ENCODE measurements at places on chromosomes 11 and 22.

DNA sequence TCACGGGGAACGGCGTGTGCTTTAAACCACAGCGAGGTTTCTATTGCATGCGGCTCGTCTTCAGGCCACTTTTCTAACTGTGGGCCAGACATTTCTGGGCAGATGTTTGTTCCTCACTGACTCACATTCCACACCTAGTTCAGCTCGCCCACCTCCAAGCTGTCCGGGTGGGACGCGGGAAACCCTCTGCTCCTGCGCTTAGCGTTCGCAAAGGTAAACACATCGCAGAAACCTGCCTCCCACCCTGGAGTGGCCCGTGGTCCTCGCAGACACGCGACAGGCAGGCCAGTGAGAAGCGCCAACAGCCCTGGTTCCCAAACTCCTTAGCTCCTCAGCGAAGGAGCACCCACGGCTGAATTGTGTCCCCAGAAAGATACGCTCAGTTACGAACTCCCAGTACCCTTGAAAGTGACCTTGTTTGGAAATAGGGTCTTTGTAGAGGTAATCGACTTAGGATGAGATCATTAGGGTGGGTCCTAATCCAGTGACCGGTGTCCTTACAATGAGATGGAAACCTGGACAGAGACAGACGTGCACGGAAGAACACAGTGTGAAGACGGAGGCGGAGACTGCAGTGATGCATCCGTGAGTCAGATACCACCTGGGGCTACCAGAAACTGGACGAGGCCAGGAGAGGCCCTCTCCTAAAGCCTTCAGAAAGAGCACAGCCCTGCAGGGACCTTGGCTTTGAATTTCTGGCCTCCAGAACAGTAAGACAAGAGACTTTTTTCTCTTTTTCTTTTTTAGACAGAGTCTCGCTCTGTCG lies 82.7 kb downstream of the CELSR1 start:
- no peak for DNase-seq

DNA sequence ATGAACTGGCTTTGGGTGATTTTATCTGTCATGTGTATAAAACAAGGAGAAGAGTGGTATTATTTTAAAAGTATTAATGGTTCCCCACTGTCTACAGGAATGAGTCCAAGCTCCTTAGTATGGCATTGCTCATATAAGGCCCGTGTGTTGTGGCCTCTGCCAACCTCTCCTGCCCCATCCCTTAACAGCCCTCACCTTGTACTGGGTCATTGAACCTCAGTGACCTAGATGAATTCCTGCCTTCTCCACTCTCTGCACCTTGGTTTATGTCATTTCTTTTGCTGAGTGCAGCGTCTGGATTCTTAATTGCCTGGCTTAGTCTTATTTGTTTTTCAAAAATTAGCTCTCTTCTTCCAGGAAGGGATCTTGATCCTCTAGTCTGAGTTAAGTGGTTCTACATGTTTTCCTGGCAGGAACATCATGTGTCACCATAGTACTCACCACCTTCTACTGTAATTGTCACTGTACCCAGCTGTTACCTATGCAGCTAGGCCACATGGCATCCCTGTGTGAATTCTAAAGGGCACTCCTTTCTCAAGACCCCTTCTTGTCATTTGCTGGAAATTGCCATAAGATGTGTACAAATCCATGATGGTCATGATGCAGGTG lies 36.2 kb upstream of the POGLUT3 start:
- no peak for DNase-seq

DNA sequence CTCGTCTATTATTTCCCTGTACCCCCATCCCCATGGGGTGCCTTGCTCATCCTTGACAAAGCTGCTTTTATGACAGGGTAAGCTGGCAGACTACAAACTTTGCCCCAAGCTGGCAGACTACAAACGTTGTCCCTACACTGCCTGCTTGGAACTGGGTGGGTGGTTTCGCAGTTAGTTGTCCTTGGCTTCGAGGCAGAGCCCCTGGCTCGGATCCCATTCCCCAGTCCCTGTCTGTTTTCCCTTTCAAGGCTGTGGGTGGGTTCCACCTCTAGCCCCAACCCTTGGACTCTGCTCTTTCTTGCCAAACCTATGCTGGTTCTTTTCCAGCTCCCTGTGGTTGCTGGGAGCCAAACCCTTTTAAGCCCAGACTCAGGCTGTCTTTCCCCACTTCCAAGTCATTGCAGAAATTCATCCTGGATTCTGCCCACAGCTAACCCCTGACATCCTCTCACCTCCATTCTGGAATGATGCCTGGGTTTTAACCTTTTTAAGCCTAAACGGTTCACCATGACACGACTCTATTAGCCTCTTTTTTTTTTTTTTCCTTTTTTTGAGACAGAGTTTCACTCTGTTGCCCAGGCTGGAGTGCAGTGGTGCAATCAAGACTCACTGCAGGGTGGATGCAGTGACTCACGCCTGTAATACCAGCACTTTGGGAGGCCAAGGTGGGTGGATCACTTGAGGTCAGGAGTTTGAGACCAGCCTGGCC lies 9.2 kb upstream of the RBM14 start:
- peak; percentile 85 for DNase-seq

- DNase-seq: peak; percentile 68
These were observed 13.5 kb upstream of the DTX4 start for GRCh38 chr11:59158206-59159068.

- no peak for DNase-seq
These were observed 561.9 kb upstream of the ANO5 start for GRCh38 chr11:21630934-21631478.

DNA sequence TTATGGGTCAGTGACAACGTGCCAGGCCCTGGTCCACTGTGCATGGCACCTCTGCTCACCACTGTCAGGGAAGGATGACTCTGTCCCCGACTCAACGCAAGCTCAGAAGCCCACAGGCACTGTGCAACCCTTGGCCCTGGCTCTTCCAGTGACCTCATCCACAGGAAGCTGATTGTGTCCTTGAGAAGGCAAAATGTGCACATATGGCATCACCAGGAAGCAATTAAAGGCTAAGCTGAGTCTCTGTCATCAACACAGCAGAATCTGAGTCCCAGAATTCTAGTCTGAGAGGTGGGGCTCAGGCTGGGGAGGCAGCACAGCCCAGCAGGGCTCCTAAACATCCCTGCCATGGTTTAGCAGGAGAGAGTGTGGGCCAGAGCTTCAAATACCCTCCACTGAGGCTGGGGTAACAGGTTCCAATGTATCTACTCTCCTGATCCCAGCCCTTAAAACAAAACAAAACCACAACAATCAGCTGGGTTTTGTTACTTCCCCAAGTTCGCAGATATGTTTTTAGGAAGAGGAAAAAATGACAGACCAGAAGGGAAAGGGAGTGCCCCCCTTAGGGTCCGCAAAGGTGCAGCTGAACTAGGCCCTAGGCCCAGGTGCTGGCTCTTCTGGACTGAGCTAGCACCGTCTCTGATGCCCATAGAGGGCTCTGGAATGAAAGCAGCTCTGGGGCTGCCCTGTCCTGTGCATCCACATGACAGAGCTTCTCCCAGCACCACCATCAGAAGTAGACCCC lies 33.5 kb upstream of the GNAZ start:
- DNase-seq: no peak

DNA sequence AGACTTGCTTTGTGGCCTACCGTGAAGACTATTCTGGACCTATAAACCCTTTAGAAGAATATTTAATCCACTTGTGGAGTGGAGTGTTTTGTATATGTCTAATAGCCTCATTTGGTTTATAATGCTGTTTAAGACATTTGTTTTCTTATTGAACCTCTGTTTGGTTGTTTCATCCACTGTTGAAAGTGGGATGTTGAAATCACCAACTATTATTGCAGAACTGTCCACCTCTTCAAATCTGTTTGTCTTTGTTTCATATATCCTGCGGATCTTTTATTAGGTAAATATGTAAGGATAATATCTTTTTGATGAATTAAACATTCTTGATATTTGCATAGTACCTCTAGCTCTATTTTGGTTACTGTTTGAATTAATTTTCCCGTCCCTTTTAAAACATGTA lies 49.1 kb downstream of the XKR3 start:
- DNase-seq: no peak

DNA sequence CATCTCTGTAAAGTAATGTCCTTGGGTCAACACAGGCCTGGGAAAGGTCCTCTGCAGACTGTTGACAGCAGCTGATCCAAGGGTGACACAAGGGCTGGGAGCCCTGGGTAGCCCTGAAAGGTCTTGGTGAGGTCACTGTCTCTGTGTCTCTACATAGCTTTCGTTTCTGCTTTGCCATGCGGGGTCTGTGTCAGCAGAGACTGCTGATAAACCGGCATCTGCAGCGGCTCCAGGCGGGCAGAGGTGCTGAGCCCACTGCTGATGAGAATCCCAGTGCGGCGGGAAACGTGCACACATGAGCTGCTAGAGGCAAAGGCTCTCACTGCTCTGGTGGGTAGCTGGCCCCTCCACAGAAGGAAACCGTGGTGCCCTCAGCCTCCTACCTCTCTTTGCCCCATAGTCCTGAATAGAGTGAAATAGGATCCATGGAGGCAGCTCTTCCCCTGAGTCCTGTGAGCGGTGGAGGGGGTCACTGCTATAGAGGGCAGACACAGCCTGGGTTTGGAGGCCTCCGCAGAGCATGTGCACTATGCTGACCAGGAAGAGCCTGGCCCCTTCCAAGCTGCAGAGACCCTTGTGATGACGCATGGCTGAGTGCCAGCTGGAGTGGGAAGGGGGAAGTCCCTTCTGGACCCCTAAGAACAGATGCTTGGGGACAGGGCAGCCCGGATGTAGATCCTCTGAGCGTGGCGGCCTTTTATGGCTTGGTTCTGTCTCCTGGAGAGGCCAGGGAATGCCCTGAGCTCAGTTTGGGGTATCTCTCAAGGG lies 17.8 kb upstream of the ST3GAL4 start:
- DNase-seq: peak; percentile 42

- DNase-seq: no peak
These were observed 509.0 kb downstream of the BUD13 start for GRCh38 chr11:116263770-116264169.

DNA sequence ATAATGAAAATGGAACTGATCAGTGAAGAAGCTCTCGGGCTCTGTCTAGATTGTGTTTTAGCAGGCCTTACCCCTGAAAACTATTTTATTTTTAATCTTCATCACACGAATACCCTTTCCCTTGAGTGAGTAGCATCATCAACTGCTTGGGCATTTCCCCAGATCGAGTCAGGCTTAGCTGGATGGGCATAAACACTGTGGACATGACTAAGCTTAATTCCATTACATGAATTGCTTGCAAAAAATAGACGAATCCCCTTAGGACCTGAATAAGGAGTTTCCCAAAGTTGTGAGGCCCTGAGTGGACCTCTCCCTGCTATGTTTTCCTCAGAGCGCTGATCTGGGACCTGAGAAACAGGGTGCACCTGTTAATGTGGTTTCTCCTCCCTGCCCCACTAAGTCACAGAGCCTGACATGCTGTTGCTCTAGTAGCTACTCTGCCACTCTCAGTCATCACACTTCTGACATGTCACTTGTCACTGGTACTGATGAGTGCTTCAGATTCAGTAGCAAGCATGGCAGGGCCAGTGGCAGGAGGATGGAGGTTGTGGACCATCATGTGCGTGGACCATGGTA lies 53.5 kb downstream of the ENDOD1 start:
- DNase-seq: no peak

GRCh38 chr11:28105869-28106268 lies 2.1 kb downstream of the KIF18A start:
- DNase-seq: no peak

DNA sequence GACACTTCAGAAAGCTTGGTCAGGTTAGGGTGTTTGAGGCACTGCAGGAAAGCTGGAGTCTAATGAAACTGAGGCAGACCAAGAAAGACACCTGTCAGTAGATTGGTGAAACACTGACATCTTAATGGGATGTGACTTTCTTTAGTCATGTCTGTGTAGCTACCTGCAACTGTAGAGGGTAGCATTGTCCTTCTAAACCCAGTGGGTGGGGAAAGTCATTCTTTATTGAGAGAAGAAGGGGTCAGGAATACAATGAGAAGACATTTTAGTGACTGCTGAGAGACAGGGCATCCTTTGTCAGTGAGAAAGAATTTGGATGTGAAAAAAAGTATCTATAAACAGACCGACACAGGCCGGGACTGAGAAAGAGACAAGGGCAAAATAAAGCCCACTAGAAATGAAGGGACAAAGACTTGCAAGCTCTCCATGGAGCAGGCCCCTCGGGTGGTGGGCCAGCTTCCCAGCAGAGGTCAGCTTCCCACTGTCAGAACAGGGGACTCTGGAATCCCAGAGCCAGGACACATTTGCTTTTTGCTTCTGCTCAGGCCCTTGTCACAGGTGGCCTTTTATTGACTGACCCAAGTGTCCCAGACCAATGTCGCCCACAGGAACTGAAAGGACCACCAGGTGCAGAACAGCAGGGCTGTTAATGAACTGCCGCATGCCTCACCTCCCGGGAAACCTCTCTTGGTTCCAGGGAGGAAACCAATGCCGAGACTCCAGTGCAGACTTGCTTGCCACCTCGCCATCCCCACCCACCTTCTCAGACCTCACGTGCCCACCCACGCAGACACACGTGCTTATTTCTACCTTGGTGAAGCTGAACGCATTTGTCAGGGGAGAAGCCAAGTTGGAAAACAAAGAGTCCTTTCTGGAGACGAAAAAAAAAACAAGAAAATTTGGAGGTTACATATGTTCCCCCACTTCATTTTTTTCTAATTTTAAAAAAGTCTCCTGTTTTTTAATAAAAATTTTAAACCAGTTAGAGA lies 212.8 kb downstream of the TENM4 start:
- DNase-seq: no peak

- DNase-seq: no peak
These were observed 11.3 kb downstream of the RRM1 start for GRCh38 chr11:4105916-4106315.

DNA sequence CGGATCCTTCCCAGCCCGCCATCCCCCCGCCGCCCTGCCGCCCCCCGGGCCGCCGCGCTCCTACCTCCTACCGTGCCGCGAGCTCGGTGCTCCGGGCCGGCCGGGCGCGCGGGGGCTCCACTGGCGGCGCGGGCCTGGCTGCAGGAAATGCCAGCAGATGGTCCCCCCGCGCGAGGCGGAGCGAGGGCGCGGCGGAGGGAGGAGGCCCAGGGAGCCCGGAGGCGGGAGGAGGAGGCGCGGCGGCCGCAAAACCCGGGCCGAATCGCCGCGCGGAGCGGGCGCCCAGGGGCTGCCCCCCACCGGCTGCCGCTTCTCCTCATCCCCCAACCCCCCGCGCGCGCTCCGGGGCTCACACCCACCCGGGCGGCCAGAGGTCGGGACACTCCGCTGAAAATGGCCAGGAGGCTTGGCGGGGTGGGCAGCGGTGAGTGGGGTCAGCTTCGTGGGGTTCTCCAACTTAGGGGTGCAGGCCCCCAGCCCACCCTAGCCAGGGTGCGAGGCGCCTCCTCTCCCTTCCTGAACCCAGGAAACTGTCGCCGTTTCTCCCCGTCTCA lies at the start of gene OSBPL5:
Gene OSBPL5, minus strand, starts transcription at position 159 of the 554 bp plus-strand sequence. CDS start 36,162 bp downstream, outside the sequence.
- peak; percentile 84 for DNase-seq

GRCh38 chr11:129720994-129721393 lies 94.7 kb upstream of the TMEM45B start:
- DNase-seq: no peak

DNA sequence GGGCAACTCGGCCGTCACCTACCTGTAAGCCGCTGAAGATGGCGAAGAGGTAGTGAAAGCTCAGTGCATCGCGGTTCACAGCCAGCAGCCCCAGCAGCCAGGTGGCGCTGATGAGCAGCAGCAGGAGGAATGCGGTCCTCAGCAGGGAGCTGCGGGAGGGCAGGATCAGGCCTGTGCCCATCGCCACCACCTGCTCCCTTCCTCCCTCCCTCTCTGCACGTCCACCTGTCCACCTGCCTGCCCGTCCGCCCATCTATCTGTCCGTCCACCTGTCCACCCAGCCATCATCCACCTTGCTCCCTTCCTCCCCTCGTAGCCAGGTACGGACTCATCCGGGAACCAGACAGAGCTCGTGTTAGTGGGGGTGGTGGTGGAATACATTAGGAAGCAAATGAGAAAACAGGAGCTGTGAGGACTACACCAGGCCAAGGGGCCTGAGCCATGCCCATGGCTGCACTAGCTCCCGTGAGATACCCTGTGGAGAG lies 32.2 kb downstream of the TRMU start:
- no peak for DNase-seq

- DNase-seq: no peak
These were observed 479 bp downstream of the ZNF280A start for GRCh38 chr22:22519591-22519990.
